Breast epithelium (tissue), 4 donors: ENCODE measurements at places on chromosomes 2 and 18. TPM values are rescaled to one million over a fixed set of nuclear protein-coding genes. Genes with fewer than 3 reads are reported as not detected.

DNA sequence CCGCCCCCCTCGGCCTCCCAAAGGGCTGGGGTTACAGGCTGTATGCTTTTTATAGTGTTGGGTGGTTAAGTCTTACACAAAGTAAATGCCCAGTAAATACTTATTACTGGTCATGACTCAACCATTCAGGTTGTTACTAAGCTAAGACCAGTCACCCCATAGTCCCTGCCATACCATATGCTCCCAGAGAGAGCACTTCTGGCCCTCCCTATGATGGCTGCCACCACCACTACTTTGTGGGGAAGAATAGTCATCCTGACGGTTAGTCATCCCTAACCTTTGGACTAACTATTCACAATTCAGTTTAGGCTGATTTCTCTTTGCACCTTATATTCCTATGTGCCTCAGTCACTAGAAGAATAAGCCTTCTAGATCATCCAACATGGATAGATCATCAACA is 42.0 kb upstream of the MSH2 start:
- H3K4me1 ChIP-seq: no peaks in the 10 kb centered on the region
- no peaks in the 10 kb centered on the region for H3K36me3 ChIP-seq
- no peak overlapping the region for H3K4me3 ChIP-seq
- no peaks in the 10 kb centered on the region for H3K27me3 ChIP-seq

DNA sequence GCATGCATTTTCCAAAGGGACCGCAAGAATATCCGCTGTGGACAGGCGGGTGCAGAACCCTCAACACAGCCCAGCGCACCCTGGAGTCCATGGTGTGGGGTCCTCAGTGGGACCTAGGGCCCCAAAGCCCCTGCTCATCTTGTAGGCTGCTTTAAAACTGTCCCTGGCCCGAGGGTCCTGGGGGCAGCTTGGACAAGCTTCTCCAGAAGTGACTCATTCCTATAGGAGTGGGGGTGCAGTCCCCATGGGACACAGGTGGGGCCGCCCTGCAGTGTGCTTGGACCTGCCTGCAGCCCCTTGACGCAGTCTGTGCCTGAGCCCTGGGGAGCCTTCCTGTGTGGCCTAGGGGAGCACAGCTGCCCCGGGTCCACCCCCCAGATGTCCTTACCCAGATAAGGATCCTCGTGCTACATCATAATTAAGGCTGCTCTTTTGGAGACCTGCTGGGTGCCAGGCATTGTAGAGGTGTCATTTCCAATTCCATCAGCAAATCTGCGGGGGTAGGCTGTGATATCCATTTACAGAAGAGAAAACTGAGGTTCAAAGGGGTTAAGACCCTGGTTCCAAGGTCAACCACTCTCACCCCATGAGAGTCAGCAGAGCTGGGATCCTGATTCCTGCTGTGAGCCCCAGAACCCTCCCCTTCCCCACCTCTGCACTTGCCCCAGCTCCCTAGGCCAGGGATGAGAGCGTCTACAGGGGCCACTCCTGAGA is 1.7 kb upstream of the HS6ST1 start:
- H3K4me1 ChIP-seq: peaks cover 11% of the 10 kb centered on the region
- peak; percentile 49 for DNase-seq
- no peaks in the 10 kb centered on the region for H3K27me3 ChIP-seq

DNA sequence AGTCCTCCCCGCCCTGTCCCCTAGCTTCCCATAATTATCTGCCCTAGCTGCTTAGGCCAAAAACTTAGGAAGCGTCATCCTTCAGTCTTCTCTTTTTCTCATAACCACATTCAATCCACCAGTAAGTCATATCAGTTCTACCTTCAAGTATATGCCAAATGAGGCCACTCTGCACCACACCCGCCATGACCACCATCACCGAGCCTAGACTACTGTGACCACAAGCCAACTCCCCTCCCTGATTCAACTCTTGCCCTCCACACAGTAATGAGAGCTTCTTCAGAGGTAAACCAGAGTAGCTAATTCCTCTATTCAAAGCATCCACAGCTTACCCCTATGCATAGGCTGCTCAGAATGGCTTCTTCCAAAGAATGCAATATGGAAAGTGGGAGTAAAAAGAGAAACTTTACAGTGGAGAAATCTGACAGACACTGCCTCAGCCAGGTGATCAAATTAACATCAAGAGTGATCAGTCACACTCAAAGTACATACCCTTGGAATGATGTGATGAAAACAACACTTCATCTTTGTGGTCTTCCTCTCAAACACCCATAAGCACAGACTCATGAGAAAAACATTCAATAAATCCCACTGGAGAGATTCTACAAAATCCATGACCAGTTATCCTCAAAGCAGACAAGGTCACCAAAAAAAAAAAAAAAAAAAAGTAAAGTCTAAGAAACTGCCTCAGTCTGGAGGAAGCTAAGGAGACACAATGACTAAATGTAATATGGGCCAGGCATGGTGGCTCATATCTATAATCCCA is 17.7 kb downstream of the MBOAT2 start:
- H3K4me1 ChIP-seq: no peaks in the 10 kb centered on the region
- H3K27me3 ChIP-seq: no peaks in the 10 kb centered on the region
- H3K36me3 ChIP-seq: no peaks in the 10 kb centered on the region
- DNase-seq: no peak

SERPINE2 gene
- 11.9 TPM for total RNA-seq

DNA sequence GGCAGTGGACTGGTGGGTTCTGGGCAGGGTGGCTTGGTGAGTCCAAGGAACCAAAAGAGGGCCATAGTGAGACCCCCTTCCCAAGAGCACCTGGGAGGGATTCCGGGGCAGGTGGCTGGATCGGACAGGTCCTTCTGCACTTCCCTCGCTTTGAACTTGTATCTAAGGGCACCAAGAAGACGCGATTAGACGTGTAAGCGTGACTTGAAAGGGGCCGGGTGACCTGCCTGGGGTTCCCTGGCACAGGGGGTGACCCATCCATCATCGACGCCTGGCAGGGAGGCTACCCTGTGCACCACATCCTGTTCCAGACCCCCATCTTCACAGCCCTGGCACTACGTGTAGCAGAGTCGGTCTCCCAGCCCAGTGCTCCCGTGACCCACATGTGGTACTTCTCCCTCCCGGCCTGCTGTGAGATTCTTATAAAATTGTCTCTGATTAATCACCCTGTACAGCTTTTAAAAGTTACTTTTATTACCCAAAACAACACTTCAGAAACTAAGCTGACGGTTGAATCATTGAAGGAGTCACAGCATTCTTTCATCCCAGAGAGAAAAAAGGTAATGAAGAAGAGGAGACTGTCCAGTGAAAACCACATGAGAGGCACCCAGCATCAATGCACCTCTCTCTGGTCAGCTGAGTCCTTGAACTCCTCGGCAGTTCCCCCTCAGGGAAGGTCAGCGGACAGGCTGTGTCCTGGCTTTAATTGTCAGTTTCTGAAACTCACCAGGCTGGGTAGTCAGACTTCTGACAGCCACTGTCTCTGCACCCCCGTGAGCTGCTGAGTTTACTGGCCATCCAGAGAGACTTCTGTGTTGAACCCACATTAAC is 13.0 kb downstream of the SH3BP4 start:
- no peaks in the 10 kb centered on the region for H3K36me3 ChIP-seq
- H3K27ac ChIP-seq: peak overlapping the region; percentile 60
- no peak for DNase-seq
- peaks cover 12% of the 10 kb centered on the region for H3K4me1 ChIP-seq
- H3K27me3 ChIP-seq: no peaks in the 10 kb centered on the region

NOL4 gene
- not detected for total RNA-seq
